K562 (cell line): ENCODE measurements at places on chromosomes 3 and 15. TPM values are rescaled to one million over a fixed set of nuclear protein-coding genes. Genes with fewer than 3 reads are reported as not detected.

DNA sequence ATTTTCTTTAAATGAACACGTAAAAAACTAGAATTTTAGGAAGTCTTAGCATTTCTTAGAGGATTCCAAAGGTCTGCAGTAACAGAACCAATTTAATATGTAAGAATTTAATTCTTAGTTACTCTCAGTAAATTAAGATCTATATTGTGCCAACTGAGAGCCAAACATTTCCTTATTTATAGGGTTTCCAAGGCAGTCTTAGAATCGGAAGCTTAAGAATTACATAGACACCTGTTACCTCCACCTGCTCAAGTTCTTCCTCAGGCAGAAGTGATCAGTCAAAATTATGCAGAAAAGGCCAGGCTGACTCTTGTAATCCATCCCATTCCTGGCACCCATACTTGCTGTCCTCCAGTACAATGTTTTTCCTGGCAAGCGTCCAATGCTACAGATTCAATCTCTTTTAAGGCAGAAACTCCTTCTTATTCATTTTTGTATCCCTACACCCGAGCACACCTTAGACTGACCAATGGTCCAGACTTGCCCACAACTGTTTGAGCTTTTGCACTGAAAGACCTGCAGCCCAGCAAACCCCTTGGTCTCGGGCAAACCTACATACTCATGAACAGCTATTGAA is 64.3 kb downstream of the NCEH1 start:
- DNase-seq, result no peak

Gene GOLGA8H
- 0.04 TPM in 1 of 2 replicates, not detected in the other for polyA plus RNA-seq

Gene CP
- 0.30 TPM in 1 of 2 replicates, not detected in the other for polyA plus RNA-seq

Gene GHRL
- polyA plus RNA-seq, result 0.16 and 0.19 TPM in 2 replicates

- DNase-seq, result peak; percentile 56
Observed at GRCh38 chr15:80153900-80154299, 1.1 kb downstream of the FAH start.

DNA sequence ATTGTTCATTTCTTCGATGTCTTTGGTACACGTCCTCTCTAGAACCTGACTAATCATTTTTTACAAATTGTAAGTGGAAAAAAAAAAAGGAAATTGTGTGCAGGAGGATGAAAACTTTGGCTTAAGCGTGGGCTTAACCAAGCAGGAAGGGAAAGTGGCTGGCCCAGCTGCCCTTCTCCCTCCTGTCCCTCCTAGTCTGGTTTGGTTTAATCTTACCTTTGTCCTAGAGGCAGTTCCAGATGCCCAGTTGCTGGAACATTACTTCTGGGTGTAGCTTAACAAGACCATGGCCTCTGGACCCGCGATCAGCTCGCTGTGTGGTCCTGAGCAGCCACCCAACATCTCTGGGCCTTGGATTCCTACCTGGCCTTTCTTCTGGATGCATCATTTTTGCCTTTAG is 15.4 kb downstream of the PAQR5 start:
- no peak for DNase-seq

Gene ZMYND10
- polyA plus RNA-seq, result 0.88 TPM in 2 replicates

- no peak for DNase-seq
Observed at GRCh38 chr15:70203981-70204560, 106.4 kb upstream of the TLE3 start.

DNA sequence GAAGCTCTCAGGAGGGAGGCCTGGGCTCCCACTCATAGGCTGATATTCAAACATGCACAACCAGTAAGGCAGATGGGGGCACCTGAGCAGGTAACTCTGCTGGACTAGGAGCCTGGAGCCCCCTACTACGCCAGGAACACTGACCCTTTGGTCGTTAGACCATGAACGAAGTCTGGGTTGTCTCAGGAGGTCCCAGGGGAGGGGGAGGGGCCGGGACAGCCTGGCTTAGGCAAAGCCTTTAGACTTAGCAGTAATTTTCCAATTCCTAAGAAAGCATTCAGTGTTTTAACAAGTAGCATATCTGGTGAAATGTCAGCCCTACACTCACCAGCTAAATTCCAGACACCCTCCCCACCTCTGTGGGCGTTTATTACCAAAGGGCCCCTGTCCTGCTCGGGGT is 67.4 kb upstream of the ST8SIA2 start:
- no peak for DNase-seq

Gene GOLGA8S
- not detected in 2 replicates for polyA plus RNA-seq

Gene SNTN
- polyA plus RNA-seq, result not detected in 2 replicates

- DNase-seq, result no peak
Observed at GRCh38 chr3:126149256-126149902, 31.0 kb downstream of the ALDH1L1 start.

GRCh38 chr3:58237238-58237940 is at the start of gene ABHD6:
Gene ABHD6 (plus strand): TSS chr3:58237792. CDS start chr3:58256587, 18,795 bp downstream.
- peak; percentile 86 for DNase-seq

DNA sequence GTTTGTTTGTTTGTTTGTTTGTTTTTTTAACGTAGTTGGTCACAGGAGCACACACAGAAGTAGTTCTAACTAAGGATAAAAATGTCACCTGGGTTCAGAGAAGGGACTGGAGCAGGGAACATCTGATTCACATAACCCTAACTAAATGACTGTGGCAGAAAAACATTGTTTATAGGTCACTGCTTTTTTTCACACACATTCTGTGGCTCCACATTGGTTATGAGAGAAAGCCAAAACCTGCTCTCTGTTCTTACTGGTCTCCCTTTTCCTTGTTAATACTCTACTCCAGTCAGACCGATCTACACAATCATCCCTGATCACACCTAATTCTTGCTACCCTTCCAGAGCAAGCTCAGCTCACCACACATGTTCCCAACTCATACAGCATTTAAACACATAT is 190.4 kb upstream of the ICE2 start:
- DNase-seq, result no peak

Gene MST1R
- polyA plus RNA-seq, result 5.3 and 10.1 TPM in 2 replicates
